Osteoblast (primary cell): ENCODE measurements at places on chromosomes 6 and 20.

GRCh38 chr6:56624046-56624727 lies 18.5 kb downstream of the DST start:
- no peak for DNase-seq

DNA sequence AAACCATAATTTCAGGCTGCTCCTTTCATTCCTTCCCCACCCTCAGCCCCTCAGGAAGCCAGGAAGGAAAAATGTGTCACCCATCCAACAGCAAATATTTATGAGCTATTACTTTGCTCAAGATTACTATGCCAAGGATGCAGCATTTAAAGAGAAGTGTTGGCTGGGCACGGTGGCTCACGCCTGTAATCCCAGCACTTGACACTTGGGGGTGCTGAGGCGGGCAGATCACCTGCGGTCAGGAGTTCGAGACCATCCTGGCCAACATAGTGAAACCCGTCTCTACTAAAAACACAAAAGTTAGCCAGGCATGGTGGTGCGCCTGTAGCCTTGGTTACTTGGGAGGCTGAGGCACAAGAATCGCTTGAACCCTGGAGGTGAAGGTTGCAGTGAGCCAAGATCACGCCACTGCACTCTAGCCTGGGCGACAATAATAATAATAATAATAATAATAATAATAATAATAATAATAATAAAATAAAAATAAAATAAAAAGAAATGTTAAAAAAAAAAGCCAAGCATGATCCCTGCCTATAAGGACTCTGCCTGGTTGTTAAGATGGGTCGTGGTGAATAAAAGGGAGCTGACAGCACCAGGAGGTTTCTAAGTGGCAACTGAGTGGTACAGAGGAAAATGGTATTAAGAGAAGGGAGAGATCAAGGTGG lies 20.5 kb upstream of the TIAM2 start:
- no peak for DNase-seq

- no peak for DNase-seq
Observed at GRCh38 chr20:40774252-40774651, 85.2 kb upstream of the MAFB start.

- peak; percentile 97 for DNase-seq
Observed at GRCh38 chr6:31114541-31114878, at the start of gene PSORS1C1. TSS of gene PSORS1C1 (plus strand) at chr6:31114800. CDS start at chr6:31129633, 14,833 bp downstream.

DNA sequence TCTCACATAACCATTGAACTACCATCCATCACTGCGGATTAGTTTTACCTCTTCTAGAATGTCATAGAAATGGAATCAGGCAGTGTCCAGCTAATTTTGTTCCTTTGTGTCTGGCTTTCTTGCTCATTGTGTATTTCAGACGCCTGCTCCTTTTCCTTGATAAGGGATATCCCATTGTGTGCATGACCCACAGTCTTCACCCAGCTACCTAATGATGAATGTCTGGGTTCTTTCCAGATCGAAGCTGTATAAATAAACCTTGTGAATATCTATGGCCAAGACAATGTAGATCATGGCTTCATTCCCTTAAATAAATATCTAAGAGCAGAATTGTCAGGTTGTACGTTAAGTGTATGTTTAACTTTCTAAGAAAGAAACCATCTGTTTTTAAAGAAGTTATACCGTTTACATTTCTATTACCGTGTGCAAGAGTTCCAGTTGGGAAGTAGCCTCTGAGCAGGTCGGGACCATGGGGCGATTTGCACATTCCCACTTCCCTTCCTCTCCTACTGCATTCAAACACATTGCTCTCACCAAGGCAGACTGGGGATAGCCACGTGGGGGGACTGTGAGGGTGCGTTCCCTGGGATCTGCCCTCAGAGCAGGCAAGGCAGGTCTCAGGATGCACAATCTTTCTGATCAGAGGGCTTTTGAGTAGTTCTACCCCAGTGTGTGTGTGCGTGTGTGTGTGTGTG lies 13.1 kb downstream of the CD93 start:
- no peak for DNase-seq

- DNase-seq, result no peak
Observed at GRCh38 chr6:23177806-23178205, 608.4 kb downstream of the HDGFL1 start.

GRCh38 chr20:19370076-19371075 lies 157.9 kb downstream of the SLC24A3 start:
- no peak for DNase-seq

GRCh38 chr6:108927927-108928326 lies 79.7 kb downstream of the ARMC2 start:
- DNase-seq, result no peak

DNA sequence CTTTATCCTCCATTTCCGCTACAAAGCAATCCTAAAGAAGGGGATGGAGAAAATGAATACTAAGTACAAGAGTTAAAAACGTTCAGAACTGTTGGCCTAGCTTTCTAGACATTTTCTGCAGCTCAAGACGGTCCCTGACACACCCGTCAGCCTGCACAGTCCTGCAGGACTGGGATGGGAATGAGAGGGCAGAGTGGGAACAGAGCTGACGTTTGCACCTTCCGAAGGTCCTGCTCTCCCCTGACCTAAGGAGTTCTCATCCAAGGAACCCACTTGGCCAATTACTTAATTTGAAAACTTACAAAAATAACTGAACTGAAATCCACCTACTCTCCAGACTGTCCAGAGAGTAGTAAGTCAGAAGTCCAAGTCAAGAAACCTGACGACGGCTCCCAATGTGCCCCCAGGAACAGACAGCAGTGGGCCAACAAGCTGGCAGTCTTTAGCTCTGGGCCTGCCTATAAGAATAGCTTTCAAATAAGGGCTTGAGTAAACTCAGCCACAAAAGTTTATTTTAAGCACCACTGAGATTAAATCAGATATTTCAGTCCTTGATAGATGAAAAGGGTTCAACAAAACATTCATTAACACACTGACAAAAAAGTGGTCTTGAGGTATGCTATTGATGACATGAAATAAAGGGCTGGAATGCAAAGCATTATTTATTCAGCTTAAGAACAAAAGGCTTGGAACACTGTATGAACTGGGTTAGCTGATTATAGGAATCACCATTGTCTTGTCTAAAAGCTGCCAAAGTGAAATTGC lies 76.8 kb downstream of the CNKSR3 start:
- DNase-seq, result peak; percentile 73

- peak; percentile 80 for DNase-seq
Observed at GRCh38 chr6:25061289-25061936, 125.7 kb upstream of the RIPOR2 start.

- DNase-seq, result no peak
Observed at GRCh38 chr6:1047981-1048541, 263.8 kb upstream of the FOXQ1 start.

DNA sequence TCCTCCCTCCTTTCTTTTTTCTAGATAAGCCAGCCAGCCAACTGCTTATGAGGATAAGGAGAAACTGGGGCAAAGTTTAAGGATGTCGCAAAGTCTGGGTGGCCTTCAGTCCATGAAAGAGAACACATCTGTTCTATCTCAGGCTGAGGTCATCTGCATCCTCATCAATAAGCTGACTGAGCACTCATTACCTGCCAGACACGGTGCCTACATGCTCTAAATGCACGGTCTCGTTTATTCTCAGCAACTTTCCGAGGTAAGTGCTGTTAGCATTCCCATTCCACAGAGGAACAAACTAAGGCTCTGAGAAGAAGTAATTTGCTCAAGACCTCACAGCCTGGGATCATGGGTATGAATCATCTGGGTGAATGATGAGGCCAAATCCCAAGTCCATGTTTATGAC lies 133.1 kb downstream of the BCAS1 start:
- no peak for DNase-seq

DNA sequence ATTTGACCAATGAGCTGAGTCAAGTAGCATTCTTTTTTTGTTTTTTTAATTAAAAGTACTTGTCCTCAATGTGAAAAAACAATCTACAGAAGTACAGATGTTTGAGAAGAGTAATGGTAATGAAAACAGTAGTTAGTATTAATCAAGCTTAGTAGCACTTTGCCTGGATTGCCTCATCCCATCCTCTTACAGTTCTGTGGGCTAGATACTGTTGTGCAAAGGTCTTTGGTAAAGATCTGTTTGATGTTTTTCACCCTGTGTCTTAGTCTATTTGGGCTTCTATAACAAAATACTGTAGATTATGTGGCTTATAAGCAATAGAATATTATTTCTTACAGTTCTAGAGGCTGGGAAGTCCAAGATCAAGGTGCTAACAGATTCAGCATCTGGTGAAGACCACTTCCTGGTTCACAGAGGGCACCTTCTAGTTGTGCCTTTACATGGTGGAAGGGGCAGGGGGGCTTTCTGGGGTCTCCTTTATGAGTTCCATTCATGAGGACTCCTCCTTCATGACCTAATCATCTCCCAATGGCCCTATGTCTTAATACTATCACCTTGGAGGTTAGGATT lies 84.3 kb downstream of the SHLD1 start:
- DNase-seq, result no peak

DNA sequence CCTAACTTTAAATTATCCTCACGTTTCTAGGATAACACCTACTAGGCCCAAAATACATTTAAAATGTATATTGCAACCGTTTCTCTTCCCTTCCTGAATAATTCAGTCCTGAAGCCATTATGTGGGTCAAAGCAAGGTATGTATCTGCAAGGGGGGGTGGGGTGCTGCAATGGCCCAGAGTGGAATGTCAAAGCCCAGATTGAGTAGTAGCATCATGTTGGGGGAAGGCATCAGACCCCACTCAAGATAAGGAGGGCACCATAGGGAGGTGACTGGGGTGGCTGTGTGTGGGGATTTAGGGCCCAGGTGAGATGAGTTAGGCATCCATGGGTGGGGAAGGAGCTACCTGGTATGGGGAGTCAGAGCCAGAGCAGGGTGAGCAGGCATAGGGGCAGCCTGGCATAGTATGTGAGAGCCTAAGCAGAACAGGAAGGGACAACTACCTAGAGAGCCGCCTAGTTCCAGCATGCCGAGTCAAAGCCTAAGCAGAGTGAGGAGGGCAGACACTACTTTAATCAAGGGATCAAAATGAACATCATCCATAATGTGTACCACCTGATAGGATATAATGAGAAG lies 48.2 kb downstream of the ZNF292 start:
- no peak for DNase-seq

- DNase-seq, result no peak
Observed at GRCh38 chr20:6940876-6941275, 173.4 kb downstream of the BMP2 start.

- DNase-seq, result no peak
Observed at GRCh38 chr6:74510878-74511277, 695.0 kb downstream of the COL12A1 start.

DNA sequence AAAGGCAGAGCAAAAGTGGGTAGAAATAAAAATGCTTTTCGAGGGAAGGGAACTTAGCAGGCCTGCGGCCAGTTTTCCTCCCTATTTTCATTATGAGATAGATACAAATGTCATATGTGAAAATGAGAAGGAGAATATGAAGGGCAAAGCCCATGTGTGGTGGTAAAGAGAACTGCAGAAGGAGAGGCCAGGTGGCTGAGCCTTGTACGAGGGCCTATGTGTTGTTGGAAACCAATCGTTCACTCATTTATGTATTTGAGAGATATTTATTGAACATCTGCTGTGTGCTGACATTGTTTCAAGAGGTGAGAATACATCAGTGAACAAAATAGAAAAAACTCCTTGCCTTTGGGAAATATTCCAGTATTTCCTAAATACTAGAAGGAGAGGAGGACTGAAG lies 147.7 kb downstream of the SH3BGRL2 start:
- no peak for DNase-seq

DNA sequence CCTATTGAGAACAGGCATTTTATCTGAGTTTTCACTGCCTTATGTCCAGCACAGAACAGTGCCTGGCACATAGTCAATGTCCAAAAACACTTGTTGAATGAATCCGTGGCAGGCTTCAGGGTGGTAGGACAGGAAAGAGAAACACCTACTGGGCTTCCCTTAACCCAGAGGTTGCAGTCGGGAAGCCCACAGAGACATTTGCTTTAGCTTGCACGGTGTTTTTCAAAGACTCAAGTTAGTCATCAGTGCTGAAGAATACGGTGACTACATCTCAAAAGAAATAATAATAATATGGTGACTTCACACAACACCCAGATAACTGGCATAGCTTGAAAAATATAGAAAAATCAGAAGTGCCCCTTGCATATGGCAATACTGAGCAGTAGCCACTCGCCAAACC lies 160.4 kb downstream of the CD83 start:
- DNase-seq, result peak; percentile 79

GRCh38 chr20:9225879-9226278 lies 157.0 kb downstream of the PLCB4 start:
- no peak for DNase-seq

- peak; percentile 94 for DNase-seq
Observed at GRCh38 chr20:39048000-39048696, 86.0 kb downstream of the DHX35 start.

DNA sequence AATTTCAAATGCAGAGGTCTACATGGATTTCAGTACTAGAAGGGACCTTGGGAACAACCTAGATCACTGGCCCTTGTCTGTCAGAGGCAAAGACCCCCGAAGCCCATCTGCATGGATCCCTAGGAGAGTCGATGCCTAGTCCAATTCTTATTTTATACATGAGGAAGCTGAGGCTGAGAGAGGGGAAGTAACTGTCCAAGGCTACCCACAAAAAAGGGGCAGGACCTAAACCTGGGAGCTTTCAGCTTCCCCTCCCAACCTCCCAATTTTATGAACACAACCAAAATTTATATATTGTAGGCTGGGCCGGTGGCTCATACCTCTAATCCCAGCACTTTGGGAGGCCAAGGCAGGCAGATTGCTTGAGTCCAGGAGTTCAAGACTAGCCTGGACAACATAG lies 73.2 kb downstream of the TRERF1 start:
- DNase-seq, result no peak

GRCh38 chr20:58890518-58891085 lies 38.1 kb downstream of the GNAS start:
- peak; percentile 98 for DNase-seq

GRCh38 chr6:84770521-84770920 lies 6.1 kb upstream of the TBX18 start:
- no peak for DNase-seq

- no peak for DNase-seq
Observed at GRCh38 chr20:45459606-45460005, 9.9 kb upstream of the WFDC2 start.

DNA sequence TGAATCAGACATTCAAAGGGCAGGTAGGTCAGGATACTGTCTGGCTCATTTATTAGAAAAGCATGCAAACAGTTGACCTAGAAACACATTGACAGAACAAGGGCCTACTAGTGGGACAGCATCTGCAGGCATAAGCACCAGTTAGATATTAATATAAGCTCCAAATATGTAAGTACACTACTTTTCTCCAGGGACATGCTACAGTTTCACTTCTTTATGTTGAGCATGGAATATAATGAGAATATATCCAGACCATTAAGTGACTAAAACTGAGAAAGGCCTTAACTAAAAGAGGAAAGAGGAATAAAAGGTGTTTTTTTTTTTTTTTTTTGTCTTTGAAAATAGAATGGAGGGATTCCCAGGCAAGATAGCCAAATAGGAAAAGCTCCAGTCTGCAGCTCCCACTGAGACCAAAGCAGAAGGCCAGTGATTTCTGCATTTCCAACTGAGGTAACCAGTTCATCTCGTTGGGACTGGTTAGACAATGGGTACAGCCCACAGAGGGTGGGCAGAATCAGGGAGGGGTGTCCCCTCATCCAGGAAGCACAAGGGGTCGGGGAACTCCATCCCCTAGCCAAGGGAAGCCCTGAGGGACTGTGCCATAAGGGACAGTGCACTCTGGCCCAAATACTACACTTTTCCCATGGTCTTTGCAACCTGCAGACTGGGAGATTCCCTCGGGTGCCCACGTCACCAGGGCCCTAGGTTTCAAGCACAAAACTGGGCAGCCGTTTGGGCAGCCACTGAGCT lies 251.6 kb downstream of the PHF3 start:
- no peak for DNase-seq
